ENCODE measurements at places on chromosomes 4 and X.

DNA sequence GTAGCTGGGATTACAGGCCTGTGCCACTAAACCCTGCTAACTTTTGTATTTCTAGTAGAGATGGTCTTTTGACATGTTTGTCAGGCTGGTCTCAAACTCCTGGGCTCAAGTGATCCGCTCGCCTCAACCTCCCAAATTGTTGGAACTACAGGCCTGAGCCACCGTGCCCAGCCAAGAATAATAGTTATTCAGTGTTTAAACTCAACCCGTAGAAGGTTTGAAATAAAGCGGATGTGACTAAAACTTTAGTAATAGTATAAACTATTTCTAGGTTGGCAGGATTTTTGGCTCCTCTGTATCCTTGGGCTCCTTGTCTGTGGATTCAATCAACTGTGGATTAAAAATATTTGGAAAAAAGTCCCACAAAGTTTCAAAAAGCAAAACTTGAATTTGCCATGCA is 37.8 kb downstream of the PCDH10 start:
- DNase-seq = no peak

GRCh38 chr4:2415881-2416563 is 2.4 kb downstream of the ZFYVE28 start:
- DNase-seq = no peak

DNA sequence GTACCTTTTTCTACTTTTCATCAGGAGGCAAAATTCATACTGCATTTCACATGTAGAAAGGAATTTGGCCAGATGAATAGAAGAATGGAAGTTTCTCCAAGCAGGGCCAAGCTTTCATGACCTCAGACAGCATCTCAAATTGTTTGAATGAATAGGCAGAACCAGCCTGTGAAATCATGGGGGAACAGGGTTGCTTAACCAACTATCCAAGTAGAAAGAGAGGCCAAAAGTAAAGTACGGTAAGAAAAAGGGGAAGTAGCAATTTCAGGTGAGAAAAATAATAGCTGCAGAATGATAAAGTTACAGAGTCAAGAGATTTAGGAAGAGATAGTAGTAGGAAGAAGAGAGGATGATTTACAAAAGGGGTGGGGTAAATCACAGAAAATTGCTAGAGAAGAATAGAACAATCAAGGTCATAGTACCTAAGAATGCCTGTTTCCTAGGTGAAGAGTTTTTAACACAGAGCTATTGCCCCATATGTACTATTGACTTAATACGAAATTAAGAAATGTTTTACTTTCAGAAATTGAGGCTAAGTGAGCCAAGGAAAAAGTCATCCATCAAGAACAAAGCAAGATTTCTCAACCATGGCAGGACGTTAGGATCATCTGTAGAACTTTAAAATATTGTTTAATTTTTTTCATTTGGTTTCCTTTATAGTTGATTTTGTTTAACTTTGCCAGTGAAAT is 177.1 kb upstream of the TET2 start:
- DNase-seq = no peak

DNA sequence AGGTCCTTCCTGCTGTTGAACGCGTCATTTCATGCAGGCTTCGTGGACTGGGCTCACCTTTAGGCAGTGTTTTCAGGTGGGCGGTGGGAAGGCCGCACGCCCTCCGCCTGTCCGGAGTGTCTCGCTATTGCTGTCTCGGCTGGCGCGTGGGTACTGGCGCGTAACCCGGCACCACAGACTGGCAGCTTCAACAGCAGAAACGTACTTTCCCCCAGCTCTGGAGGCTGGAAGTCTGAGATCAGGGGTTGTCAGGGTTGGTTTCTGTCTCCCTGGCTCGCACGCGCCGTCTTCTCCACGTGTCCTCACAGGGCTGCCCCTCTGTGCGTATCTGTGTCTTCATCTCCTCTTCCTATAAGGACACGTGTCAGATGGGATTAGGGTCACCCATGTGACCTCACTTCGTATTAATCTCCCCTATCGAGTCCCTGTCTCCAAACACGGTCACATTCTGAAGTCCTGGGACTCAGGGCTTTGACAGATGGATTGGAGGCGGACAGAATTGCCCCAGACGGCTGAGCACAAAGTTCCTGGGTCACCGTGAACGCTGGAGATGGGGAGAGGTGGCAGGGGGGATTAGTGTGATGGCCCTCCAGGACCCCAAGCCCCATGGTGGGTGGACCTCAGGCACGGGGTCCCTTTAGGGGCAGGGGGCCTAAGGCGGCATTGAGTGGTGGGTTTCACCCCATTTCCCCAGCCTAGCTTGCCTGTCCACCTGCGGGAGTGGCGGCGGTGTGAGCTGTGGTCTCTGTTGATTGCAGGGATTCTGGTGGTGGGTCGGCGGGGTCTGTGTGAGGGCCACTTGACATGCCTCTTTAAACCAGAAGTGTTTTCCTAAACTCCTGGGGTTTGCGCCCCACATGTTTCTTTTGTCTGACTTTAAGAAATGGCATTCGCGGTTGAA is 83.4 kb upstream of the LRPAP1 start:
- no peak for DNase-seq

- DNase-seq = peak; percentile 62
Observed at GRCh38 chrX:19887911-19888879, 795 bp upstream of the SH3KBP1 start.

DNA sequence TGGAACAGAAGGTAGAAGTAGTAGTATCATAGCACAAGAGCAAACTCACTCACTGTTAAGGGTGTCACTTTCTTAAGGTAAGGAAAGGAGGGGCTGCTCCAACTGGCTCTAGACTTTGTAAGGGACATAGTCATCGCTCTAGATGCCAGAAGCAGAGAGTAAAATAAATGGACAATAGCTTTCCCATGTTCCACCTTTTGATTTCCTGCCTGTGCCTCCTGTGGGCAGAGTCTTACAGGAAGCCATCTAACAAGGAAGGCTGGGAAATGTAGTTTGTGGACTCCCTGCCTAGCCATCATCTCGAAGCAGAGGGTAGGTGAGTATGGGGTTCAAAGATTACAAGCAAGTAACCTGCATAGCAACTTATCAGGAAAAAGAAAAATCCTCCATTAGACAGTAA is 1.7 kb upstream of the METTL14 start:
- no peak for DNase-seq

- no peak for DNase-seq
Observed at GRCh38 chr4:152672206-152673092, 7.3 kb downstream of the TMEM154 start.

DNA sequence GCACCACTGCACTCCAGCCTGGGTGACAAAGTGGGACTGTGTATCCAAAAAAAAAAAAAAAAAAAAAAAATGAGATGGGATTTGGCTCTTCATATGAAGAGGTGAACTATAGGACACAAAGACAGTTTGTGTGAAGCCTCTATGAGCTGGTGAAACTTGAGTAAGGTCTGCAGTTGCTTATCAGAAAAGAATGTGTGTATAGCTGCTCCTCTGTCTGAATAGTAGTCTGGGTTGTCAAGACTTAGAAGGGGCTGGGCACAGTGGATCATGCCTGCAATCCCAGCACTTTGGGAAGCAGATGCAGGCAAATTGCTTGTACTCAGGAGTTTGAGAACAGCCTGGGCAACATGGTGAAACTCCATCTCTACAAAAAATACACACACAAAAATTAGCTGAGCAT is 82.8 kb downstream of the ARSF start:
- no peak for DNase-seq

GRCh38 chrX:39481621-39482020 is 616.1 kb downstream of the BCOR start:
- DNase-seq = no peak

GRCh38 chr4:177791188-177791587 is 349.0 kb upstream of the AGA start:
- DNase-seq = no peak

- DNase-seq = no peak
Observed at GRCh38 chr4:184097241-184097605, 120.5 kb downstream of the ENPP6 start.

GRCh38 chr4:54392479-54392878 is 163.4 kb downstream of the PDGFRA start:
- no peak for DNase-seq

- DNase-seq = no peak
Observed at GRCh38 chr4:10656988-10657387, 27.6 kb downstream of the CLNK start.

DNA sequence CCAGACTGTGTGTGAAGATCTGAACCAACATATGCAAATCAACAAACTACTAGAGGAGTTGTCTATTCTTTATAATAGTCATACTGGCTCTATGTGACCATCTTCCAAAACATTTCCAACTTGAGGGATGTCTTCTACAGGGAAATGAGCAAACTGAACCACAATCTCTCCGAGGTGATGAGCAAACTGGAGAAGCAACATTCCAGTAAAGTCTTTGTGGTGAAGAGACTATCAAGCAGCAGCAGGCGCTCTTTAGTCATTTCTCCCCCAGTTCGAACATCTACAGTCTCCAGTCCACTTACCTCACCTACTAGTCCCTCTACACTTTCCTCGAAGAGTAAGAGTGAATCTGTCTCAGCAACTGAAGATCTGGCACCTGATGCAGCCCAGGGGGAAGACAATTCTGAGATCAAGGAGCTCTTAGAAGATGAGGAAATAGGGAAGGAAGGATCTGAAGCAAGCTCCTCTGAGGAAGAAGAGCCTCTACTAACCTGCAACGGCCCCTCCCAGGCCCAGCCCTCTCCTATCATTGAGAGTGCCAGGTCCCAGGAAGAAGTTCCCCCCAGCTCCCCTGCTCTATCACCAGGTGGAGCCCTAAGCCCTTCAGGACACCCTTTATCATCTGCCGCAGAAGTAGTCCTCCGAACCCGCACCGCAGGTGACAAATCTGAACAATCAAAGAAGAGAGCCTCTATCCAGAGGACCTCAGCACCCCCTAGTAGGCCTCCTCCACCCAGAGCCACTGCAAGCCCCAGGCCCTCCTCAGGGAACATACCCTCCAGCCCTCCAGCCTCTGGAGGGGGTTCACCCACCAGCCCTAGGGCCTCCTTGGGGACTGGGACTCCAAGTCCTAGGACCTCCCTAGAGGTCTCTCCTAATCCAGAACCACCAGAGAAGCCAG is 98.1 kb downstream of the HNRNPD start:
- no peak for DNase-seq

DNA sequence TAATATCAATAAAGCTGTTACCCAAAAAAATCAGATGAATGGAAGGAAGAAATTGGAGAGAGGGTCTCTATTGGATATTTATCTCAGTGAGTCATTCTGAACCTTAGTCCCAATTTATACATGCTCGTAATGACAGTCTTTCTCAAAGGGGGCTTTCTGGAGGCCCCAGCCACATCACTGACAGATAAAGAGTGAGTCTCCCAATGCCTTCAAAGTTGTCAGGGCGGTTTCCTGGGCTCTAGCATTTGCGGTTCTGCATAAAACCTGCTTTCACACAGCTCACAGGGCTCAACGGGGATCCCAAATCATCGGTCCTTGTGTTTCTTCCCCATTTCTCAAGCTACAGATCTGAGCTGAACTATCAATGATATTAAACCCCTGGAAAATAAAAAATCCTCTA is 17.3 kb downstream of the TCEANC start:
- no peak for DNase-seq

- DNase-seq = no peak
Observed at GRCh38 chr4:26404743-26405206, 84.0 kb downstream of the RBPJ start.

DNA sequence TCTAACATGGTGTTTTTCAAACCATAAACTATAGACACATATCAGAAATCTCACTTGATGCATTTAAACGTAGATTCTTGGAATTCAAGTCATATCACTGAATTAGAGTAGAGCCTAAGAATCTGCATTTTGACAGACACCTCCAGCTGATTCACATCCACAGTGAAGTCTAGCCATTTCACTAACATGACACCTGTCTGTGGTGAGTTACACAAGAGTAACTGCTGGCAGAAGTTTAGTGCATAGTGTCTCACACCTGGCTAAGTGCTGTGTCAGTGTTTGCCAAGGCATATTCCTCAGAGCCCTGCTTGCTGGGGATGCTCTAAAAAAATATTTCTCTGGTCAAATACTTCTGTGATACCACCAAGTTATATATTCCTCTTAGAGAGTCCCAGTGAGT is 237.5 kb upstream of the DIAPH2 start:
- no peak for DNase-seq

DNA sequence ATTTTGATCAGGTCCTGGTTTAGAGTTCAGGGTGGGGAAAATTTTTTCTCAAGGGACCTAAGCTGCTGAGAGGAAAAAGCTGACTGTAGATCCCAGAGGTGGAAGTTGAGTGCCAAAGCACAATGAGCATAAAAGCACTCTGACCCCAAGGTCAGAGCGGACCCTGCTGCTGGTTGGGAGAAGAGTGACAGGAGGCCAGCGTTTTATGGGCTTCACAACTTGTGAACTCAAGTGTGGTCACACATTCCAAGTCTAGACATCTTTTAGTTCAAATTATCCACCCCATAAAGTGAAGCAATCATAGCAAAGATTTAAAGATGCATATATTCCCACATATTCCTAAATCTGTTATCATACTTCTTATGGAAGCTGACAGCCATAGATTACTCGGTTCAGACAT is 220.3 kb downstream of the CHIC2 start:
- DNase-seq = no peak

DNA sequence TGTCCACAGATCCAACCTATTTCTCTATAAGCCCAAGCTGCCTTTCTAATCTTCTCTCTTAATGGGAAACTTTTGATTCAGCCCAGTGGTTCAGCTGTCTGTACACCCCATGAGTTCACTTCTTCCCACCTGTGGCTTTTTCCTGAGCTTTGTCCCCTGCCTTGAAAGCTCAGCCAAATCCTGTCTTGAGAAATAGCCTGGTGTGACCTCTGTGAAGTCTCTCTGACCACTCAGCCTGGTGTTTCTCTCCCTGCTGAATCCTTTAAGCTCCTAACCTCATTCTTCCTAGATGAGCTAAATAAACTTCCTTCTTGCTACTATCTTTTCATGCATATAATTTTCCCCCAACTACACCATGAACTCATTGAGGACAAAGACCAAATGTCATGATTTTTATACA is 15.2 kb upstream of the HERC5 start:
- DNase-seq = no peak

- DNase-seq = no peak
Observed at GRCh38 chr4:104848597-104849225, 298.0 kb upstream of the TET2 start.

DNA sequence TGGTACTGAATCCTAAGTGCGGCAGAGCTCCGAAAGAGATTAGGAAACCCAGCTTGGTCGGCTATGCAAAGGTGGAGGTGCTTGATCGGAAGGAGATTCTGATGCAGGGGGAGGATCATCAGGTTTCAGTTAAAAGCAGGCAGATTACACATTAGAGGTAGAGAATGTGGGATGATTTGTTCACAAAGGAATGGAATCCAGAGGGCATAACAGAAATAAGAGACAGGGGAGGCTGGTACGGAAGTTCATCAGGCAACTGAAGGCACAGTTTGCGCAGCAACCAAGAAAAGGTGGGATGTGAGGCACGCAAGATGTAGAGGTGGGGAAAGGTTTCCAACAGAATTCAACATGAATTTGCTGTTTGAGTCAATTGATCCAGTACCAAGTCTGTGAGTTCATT is 424 bp upstream of the ZNF330 start:
- DNase-seq = no peak
